ENCODE measurements at places on chromosomes 2 and 18.

GRCh38 chr2:147223553-147224060, 621.2 kb upstream of the ACVR2A start:
- no peak for DNase-seq

GRCh38 chr2:59588286-59588685, 965.2 kb downstream of the BCL11A start:
- no peak for DNase-seq

DNA sequence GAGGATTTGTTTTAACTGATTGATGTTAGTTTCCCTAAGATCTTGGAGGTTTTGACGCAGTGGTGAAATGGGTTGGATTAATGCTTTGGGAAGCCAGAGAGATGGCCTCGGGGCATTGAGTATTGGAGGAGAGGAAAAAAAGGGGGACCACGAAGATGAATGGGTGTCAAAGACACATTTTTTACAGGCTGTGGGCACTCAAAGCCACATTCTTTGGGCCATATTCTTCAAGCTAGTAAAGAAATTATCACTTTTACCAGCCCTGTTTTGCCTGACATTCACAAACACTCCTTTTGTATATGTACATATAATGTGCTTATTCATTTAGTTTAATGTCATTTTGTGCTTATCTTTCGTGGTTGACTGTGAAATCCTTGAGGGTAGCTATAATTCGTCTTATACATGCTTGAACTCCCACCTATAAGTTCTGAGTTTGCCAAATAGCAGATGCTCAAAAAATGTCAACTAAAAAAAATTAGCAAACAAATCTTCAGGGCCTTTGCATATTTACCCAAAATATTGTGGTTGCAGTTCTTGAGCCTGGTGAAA, 146.3 kb downstream of the ARL6IP6 start:
- DNase-seq, result no peak

- no peak for DNase-seq
Measured at GRCh38 chr2:23198316-23199114, 186.5 kb upstream of the KLHL29 start.

DNA sequence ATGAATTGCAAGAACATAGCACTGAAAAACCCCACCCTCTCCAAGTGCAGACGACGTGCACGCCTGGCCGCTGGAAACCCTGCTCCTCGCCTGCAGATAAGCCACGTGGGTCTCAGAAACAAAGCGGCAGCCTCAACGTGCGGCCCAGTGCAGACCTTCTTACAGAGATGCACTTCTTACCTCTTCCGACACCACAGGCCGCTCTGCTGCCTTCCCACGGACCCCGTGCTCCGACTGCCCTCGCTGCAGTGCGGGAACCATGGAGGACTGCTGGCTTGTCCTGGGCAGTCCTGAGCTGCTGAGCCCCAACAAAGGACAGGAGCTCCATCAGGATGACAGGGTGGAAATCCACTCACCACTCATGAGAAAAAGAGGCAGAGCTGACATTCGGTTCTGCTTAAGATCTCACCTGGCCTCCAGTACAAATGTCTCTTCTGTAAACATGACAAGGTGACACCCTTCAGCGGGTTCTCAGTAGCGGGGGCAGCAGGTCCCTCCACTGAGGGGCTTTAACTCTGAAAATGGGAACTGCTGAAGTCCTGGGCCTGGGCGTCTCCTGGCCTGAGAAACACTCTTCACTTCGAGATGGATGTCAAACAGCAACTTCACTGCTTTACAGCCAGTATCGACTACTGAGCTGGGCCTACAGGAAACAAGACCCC, 6.2 kb downstream of the COPS9 start:
- no peak for DNase-seq
